ENCODE measurements at places on chromosomes 13 and 19.

DNA sequence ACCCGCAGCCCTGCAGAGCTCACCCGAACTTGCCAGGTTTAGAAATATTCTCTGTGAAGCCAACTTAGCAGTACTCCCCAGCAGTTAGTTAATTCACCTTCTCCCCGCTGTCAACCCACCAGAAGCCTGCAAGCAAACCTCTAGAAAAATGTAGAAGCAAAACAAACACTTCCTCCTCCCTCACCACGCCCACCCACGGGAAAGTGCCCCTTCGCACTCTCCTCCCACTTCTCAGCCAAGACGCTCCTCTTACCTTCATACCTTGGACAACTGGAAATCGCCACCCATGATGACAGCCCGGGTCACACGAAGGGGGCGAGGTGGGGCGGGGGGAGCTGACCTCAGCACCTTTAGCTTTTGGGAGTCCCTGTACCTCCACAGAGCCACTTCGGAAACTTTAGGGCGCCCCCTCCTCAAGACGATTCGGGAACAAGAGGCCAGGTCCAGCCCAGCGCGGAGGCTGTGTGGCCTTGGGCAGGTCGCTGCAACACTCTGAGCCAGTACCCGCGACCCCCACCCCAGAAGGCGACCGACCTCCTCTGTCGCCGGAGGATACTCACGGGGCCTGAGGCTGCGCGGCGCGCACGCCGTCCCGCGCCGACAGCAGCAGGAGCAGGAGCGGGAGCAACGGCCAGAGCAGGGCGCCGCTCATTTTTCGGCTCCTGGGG lies 485 bp downstream of the CPAMD8 start:
- DNase-seq: no peak

- no peak for DNase-seq
These were observed 360.2 kb downstream of the DNAJC15 start for GRCh38 chr13:43383498-43384165.

DNA sequence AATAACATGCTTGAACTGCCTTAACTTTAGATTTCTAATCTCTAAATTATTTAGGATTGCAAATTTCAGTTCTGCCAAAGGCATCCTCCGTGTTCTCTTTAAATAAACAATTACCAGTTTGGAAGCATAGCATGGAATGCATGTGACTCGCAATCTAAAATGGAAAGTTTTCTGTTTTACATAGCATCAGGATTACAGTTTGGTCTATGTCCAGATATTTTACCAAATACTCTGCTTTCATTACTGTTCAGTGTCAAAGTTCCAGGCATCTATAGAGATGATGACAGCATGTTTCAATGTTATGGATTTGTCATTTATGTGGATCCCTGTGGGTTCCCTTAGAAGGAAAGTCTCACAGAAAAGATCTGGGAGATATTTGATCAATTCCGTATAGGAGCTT lies 16.8 kb downstream of the FLT1 start:
- no peak for DNase-seq

- DNase-seq: peak; percentile 37
These were observed 192.8 kb upstream of the TSC22D1 start for GRCh38 chr13:44768775-44769581.

DNA sequence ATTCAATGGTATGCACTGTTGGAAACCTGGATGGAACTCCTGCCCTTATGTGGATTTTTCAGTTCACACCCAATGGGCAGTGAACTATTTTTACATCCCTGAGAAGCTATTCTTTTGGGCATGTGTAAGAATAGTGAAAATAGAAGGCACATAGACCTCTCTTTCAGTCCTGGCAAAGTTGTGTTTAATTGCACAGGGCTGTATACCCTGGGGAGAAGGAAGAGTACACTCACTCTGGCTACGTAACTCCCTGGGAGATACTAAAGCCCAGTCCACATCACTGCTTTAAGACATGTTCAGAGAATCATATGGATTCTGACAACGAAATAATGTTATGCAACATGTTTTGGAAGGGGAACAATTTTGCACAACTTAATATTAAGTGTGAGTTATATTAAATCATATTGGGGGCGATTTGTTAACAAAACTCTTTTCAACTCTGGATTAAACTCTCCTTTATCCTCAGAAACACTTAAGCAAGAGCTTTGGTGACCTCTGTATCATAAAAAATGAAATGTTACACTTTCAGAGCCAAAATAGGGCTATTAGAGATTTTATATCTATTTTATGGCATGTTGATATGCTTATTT lies 166.1 kb downstream of the DCT start:
- no peak for DNase-seq

GRCh38 chr19:4326215-4326836 lies 12.3 kb downstream of the STAP2 start:
- no peak for DNase-seq

GRCh38 chr19:19417628-19418245 lies 12.3 kb downstream of the GATAD2A start:
- no peak for DNase-seq

DNA sequence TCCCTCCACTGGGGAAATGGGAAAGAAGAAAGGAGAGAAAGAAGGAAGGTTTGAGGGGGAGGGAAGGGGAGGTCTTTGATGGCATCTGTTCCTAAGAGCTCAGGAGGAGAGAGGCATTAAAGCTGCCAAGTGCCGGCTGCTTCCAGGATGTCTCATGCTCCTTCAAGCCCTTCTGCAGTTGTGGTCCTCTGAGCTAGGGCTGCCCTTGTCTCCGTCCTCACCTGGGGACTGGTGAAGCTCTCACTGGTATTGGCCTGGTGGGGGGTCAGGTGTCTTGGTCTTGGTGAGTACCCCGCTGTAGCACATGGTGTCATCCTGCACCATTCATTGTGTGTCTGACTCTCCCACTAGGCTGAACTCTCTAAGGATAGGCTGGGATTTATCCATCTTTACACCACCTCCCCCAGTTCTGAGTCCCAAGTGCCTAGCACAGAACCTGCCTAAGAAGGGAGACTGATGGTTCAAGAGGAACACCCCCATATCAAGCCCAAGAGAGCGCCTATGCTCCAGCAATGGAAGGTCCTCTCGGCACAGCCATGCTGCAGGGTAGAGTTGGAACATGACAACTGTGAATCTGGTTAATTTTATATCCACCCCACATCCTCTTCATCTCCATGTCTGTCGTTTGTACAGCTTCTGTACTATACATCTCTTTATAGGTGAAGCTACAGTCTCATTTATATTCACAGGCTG lies 83.7 kb downstream of the AKAP11 start:
- no peak for DNase-seq

DNA sequence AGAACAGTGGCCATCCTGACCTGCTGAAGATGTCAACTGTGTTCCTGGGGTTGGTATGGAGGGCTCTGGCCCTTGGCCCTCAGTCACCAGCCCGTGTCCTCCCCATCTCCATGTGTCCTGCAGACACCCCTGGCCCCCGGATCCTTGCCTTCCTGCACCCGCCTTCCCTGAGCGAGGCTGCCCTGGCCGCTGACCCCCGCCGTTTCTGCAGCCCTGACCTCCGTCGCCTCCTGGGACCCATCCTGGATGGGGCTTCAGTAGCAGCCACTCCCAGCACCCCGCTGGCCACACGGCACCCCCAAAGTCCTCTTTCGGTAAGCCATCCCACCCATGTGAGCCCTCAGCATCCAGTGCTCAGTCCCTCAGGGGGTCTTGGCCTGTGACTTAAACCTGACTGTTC lies 24.8 kb downstream of the HIF3A start:
- no peak for DNase-seq

- DNase-seq: no peak
These were observed 211.9 kb downstream of the FGF9 start for GRCh38 chr13:21882766-21883165.

- DNase-seq: no peak
These were observed at the start of gene ZSCAN1 for GRCh38 chr19:58033741-58034476. TSS of gene ZSCAN1 (plus strand) at chr19:58034025. CDS start at chr19:58037837, 3,812 bp downstream.

- DNase-seq: peak; percentile 45
These were observed 24.9 kb upstream of the WDR18 start for GRCh38 chr19:958967-959855.

GRCh38 chr13:92967923-92968322 lies 258.7 kb upstream of the GPC6 start:
- DNase-seq: no peak

DNA sequence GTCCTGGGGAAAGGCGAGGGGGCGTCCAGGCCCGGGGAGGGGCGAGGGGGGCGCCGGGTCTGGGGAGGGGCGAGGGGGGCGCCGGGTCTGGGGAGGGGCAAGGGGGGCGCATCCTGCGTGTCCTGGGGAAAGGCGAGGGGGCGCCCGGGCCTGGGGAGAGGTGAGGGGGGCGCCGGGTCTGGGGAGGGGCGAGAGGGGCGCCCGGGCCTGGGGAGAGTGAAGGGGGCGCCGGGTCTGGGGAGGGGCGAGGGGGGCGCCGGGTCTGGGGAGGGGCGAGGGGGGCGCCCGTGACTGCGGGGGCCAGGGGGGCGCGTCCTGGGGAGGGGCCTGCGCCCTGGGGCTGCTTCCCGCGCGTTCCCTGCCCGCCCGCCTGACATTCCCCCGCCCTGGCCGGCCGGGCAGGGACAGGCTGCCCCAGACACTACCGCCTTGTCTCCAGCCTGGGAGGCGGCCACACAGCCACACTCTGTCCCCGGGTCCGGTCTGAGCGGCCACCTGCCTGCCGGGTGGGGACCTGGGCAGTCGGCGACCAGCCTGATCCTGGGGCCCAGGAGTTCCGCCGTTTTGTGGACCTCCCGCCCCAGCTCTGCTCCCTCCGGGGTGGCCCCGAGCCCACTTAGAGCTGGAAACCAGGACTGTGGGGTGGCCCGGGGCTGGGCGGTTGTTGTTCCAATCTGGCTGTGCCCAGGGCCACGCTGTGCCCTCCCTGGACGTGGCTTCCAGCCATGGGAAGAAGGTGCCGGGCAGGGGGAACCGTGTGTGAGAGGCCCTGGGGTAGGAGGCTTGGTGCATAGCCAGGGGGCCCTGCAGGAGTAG lies 11.8 kb downstream of the PALM start:
- DNase-seq: no peak

DNA sequence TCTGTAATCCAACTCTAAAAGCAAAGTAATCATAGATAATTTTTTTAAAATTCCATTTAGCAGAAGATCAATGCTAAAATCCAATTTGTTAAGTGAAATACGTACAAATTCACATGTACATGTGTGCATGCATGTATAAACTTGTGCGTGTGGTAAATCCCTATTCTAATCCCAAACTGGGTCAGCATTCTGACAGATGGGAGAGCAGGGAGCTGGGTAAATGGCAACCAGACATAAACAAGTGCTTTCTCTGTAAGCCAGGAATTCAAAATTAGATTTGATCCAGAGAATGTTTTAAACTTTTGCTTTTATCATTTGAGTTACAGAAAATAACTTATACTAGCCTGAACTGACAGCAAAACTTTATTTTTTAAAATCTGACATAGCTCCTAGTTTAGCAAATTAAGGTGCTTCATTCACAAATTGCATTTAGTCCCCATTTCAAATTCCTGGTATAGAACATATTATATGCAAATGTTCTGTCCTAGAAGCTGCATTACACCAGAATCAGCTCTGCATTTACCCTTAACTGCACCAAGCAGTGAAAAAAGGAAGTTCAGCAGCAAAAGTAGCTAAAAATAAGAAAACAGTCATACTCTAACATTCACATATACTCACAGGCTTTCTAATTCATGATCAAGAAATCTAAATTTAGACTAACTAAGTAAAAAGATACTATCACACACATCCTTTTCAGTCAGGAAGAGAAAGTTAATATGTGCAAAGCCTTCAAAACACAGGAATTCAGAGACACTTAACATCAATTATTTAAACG lies 32.6 kb downstream of the UBL3 start:
- DNase-seq: no peak

DNA sequence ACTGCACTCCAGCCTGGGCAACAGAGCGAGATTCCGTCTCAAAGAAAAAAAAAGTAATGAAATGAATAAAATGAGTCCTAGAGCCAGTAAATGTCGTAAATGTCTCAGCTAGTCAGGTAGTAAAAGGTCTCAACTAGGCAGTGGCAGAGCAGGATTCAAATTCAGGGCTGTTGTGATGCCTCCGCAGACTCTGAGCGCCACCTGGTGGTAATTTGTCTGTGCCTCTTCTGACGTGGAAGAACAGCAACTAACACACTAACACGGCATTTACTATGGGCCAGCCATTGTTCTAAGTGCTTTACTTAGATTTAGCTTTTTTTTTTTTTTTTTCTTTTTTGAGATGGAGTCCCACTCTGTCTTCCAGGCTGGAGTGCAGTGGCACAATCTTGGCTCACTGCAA lies 30.2 kb downstream of the CYP2F1 start:
- peak; percentile 94 for DNase-seq

- no peak for DNase-seq
These were observed 5.3 kb downstream of the SIGLECL1 start for GRCh38 chr19:51256155-51256625.

DNA sequence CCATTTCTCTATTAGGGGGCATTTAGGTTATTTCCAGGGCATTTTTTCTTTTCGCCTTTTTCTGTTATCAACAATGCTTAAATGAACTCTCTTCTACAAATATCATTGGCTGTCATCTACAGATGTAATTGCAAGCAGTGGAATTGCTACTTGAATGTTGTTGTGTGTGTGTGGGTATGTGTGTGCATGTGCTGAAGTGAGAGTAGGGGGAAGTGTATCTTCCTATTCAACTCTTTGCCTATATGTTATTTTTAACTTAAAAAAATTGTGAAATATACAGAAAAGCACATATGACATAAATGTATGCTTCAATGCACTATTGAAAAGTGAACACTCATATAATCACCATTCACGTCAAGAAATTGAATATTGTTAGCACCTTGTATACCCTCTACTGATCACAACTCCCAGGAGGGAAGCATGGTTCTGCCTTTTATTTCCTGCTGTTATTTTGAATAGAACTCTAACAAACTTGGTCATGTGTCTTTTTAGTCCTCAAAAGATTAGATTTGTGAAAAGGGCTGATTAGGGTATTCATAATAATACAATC lies 24.7 kb downstream of the WDFY2 start:
- no peak for DNase-seq

- DNase-seq: no peak
These were observed 52.6 kb downstream of the ALOX5AP start for GRCh38 chr13:30787738-30788525.

- DNase-seq: no peak
These were observed 79.8 kb downstream of the ATP11A start for GRCh38 chr13:112769615-112770014.

GRCh38 chr13:45896285-45896684 lies 44.7 kb upstream of the SIAH3 start:
- DNase-seq: no peak

- no peak for DNase-seq
These were observed 15.2 kb upstream of the EFNB2 start for GRCh38 chr13:106550570-106551135.

- DNase-seq: no peak
These were observed at the start of gene ZBTB32 for GRCh38 chr19:35704218-35704617. TSS of gene ZBTB32 (plus strand) at chr19:35704558. CDS start at chr19:35714627, 10,069 bp downstream.

GRCh38 chr13:43237616-43238015 lies 214.2 kb downstream of the DNAJC15 start:
- DNase-seq: no peak
